ENCODE measurements at places on chromosomes 7 and 10.
A peak's percentile ranks its signal among the peaks of the same experiment; 100 is the strongest.

DNA sequence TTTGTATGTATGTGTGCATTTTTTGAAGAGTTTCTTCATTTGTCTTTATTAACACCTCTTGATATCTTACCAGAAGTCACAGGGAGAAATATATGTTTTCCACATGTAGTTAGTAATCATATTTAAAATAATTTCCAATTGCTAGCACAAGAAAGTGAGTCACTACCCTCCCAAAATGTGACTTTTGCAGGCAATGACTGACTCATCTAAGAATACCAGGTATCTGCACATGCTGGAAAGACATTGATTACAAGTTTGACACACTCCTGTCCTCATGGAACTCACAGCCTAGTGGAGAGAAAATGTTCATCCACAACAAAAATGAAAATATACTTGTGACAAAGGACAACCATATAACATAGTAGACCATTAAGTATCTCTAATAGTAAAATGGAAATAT lies 82.9 kb downstream of the SEMA3D start:
- no peak for DNase-seq

DNA sequence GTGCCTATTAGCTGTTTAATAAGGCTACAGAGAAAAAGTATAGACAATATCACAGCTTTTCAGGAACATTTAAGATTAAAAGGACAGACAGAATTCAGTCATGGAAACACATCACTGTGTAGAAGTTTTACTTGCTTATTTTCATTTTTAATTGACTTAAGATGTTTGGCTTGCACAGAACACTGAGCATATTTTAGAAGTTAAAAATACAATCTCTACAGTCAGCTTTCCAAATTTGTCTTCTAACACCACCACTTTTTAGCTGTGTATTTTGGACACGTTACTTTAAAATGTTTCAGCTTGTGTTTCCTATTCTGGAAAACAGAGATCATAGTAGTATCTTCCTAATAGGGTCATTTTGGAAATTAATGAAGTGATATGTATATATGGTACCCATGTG lies 11.8 kb downstream of the CFAP69 start:
- DNase-seq: no peak

DNA sequence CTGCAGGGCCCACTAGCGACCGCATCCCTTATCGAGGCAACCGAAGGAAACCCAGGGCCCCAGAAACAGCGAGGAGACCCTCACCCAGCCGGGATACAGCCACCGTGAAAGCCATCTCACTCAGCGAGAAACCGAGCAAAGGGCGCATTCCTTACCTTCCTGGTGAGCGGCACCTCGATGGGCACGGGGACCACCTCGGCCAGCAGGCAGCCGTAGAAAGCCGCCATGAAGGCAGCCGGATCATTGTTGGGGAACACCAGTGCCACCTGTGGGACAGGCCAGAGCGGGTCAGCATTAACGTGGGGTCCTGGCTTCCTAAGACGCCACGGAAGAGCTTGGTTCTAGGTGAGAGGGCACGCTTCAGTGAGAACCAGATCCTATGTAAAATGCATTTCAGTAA lies 263.7 kb downstream of the ZMYND11 start:
- DNase-seq: no peak

DNA sequence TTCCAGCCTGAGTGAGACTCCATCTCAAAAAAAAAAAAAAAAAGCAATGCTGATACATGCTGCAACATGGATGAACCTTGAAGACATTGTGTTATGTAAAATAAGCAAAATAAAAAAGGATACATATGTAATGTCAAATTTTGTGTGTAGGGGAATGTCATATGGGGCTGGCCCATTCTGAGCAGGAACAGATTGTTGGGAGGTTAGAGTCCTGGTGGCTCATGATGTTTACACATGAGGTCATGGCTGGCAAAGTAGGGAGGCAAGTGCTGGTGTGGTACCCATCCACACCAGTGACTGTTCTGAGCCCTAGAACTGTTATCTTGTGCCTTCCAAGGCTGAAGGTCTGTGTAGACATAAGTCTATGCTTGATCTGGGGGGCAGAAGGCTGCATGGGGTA lies 37.6 kb downstream of the ZNF92 start:
- no peak for DNase-seq

GRCh38 chr10:15742836-15743235 lies 23.1 kb upstream of the ITGA8 start:
- no peak for DNase-seq

DNA sequence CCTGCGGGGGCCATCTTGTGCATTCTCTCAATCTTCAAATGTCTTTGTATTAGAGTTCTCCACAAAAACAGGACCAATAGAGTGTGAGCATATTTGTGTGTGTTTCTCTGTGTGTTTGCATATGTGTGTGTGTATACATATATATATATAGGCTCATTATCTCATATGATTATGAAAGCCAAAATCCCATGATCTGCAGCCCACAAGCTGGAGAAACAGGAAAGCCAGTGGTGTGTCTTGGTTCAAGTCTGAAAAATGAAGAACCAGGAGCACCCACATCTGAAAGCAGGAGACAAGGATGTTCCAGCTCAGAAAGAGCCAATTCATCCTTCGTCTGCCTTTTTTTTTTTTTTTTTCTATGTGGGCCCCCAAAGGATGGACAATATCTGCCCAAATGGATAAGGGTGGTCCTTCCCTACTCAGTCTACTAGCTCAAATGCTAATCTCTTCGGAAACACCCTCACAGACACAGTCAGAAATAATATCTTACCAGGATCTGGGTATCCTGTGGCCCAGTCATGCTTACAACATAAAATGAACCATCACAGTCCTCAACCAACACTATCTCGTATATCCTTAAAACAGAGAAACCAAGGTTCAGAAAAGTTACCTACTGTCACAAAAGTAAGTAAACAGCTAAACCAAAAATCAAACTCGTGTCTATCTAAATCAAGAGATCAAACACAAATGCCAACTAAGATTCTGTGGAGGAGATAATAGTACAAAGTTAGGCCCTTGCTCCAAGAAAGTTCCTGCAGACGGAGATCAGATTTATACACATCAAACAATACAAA lies 141.9 kb downstream of the JMJD1C start:
- DNase-seq: no peak

DNA sequence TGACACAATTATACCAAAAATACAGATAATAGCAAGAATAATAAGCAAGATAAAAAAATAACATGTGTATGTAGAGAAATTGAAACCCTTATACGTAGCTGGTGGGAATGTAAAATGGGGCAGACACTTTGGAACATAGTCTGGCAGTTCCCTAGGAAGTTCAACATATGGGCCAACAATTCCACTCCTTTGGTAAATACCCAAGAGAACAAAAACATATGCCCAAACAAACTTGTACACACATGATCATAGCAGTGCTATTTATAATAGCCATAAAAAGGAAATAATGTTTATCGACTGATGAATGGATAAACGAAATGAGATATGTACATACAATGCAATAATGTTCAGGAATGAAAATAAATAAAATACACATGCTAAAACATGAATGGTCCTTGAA lies 462.4 kb upstream of the SORCS1 start:
- DNase-seq: no peak

- DNase-seq: no peak
Observed at GRCh38 chr10:34205452-34205851, 609.6 kb downstream of the PARD3 start.

- no peak for DNase-seq
Observed at GRCh38 chr7:96075510-96076349, 246.2 kb downstream of the SLC25A13 start.

- DNase-seq: no peak
Observed at GRCh38 chr10:6009150-6009549, 31.8 kb upstream of the IL15RA start.

DNA sequence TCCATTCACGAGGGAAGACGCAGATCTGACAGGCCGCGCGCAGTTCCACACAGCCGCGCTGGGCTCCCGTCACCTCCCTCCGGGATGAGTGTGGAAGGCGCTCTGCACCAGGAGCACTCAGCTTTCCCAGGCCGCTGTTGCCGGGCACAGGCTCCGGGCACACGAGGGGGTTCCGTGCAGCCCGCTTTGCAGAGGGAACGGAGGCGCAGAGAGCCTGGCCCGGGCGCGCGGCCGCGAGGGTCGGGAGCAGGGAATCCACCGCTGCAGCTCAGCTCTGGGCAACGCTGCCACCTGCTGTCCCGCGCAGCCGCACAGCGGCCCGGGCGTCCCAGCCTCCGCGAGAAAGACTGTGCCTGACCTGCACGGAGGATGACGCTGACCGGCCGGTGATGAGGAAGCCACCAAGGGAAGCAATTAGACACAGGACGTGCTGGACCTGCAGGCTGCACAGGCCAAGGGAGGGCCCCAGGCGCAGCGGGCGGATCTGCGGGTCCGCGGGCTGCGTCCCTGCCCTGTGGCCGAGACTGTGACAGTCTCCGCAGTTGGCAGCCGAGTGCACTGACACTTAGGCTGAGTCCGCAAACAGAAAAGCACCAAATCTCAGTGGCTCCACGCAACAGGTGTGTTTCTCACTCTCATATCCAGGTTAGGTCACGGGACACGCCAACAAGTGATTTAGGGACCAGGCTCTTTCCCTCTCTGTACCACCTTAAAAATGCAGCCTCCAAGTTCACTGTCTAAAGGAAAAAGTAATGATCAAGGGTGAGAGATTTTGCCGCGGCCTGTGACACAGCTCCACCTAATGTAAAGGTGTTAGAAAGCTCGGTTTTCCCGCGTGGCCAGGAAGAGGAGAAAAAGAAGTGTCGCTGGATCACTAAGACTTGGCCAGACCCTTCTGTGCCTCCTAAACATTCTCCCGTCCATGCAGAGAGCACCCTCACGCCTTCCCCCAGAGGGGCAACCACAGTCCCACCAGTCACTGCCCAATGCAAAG lies 94.5 kb downstream of the SEC61G start:
- peak; percentile 55 for DNase-seq
